ENCODE measurements at places on chromosomes 1 and 21. TPM values are rescaled to one million over a fixed set of nuclear protein-coding genes. Genes with fewer than 3 reads are reported as not detected.

CHRM3 gene
- total RNA-seq = 1.4 TPM

PIGV gene
- total RNA-seq = 7.9 TPM

THEM5 gene
- total RNA-seq = not detected

PRRX1 gene
- total RNA-seq = 240 TPM

PLPPR4 gene
- total RNA-seq = 1.6 TPM

OTUD3 gene
- total RNA-seq = 9.4 TPM

Data from posterior vena cava (tissue), 2 donors.